ENCODE measurements at places on chromosomes 1 and 21.

DNA sequence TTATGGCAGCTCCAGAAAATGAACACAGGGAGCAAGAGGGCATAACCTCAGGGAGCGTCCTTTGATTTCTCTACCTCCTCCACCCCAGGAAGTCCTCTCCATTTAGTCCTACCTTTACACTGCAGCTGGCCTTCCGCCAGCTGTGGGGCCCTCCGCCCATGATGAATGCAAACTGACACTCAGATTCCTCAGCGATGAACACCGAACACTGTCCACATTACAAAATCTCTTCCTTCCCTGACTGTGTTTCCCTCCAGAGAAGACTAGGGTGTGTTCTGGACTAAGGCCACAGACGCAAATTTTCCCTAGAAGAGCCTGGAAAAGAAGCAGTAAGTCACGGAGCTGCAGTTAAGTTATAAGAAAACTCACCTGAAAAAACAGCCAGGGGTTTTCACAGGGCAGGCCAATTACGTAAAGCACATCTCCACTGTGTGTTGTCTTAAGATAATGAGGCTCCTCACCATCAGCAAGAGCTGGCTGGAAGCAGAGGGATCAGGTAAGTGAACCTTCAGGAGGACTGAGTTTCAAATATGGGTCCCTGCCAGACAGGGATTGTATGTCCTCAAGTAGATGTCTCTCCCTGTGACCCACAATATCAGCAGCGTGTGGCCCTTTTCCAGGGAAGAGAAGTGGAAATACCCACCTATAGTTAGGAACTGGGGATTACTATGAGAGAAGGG, 46.3 kb upstream of the ATP1B1 start:
- no peak for DNase-seq

DNA sequence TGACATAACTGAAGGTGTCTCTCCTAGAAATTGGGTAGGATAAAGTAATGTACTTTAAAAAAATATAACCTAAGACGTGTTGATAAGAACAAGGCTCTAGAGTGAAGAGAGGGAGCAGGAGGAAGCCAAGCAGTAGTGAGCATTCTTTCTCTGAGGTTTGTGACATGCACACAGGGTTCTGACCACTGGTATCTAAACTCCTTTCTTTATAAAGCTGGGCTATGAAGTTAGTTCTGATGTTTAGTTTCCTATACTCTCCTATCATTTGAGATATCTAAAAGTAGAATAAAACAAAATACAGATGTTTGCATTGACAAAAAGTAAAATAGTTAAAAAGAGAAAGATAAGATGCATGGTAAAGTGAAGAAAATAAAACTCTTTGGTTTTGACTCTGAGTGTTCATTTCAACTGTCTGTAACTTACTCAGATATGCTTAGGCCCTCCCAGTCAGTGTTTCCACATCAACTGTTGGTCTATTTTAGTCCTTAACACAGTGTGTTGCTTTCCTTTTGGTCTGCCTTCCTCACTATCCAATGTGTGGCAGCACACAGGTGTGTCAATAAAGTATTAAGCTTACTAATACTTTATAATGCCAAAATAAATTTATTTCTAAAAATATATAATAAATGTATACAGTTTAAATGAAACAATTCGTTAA, 543.5 kb downstream of the PTPRC start:
- no peak for DNase-seq

GRCh38 chr1:227934476-227935313, 13.0 kb downstream of the WNT9A start:
- no peak for DNase-seq

GRCh38 chr1:168689327-168689657, 39.7 kb downstream of the DPT start:
- DNase-seq, result no peak

DNA sequence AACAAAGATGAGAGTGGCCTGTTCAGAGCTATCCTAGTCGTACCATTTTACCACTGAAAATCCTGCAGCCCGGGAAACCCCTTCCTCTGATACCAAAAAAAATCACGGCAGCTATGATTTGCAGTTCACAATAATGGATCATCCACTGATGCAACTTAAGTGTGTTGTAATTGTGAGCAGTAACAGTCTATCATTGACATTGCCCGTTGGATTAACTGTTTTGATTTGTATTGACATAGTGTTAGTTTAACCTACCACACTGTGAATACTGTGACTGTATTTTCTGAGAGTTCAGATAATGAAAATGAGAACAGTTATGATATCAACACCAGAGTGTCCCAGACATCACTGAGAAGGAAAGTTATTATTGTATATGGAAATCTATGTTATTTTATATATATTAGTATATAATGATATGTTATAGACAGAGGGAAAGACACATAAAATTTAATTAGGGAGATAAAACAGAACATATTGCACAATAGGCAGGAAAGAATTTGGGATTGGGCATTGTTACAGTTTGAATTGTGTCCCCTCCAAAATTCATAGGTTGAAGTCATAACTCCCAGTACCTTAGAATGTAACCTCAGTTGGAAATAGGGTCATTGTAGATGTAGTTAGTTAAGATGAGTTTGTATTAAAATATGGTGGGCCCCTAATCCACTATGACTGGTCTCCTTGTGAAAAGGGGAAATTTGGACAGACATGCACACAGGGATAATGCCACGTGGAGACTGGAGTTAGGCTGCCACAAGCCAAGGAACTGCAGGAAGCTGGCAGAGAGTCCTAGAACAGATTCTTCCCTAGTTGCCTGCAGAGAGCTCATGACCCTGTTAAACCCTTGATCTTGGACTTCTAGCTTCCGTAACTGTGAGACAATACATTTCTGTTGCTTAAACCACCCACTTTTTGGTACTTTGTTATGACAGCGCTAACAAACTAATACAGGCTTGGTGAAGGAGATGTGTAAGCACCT, 54.4 kb downstream of the TLCD4 start:
- DNase-seq, result no peak

GRCh38 chr1:53589043-53589887, 130.1 kb downstream of the DMRTB1 start:
- no peak for DNase-seq

GRCh38 chr1:208303743-208304712, 59.8 kb upstream of the PLXNA2 start:
- no peak for DNase-seq

- DNase-seq, result no peak
Measured at GRCh38 chr1:164846731-164847691, 288.0 kb downstream of the PBX1 start.

DNA sequence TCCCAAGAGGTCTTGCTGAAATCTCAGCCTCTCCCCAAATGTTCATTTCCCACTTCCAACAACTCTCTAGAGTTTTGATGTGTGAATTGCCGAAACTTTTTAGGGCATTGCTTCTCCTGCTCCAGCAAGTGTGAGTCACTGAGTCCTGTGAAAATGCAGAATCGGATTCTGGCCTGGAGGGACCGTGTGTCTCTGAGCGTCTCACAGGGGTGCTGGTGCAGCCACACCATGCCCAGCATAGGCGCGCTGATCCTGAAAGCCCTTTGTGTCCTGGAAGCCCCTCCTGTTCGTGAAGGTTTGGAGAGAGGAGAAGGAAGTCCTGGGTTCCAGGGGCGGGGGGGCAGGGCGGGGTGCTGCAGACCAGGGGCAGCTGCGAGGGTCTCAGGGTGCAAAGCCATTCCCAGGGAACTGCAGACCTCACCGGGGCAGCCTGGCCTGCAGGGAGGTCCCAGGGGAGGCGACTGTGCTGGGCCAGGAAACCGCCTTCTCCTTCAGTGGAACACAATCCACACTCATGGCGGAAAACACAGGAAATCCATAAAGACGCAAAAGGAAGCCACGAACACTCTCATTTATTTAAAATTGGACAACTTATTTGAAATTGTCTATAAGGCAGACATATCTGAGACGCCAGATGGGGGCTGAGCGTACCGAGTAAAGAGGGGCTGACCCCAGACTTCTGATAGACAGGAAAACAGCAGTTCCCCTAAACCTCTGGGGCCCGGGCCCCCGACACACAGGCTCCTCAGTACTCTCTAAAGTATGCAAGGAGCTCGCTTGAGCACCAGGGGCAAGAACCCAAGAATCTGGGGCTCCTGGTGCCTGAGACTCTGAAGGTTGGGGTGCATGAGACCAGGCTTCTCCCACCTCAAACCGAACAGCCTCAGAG, 43.5 kb upstream of the ADARB1 start:
- no peak for DNase-seq

DNA sequence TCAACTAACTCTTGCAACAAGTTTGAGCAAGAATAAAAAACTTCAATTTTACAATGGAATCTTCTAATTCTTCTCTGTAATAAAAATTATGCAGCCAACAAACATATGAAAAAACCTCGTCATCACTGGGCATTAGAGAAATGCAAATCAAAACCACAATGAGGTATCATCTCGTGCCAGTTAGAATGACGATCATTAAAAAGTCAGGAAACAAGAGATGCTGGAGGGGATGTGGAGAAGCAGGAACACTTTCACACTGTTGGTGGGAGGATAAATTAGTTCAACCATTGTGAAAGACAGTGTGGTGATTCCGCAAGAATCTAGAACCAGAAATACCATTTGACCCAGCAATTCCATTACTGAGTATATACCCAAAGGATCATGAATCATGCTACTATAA, 327.5 kb upstream of the LYPLAL1 start:
- no peak for DNase-seq

DNA sequence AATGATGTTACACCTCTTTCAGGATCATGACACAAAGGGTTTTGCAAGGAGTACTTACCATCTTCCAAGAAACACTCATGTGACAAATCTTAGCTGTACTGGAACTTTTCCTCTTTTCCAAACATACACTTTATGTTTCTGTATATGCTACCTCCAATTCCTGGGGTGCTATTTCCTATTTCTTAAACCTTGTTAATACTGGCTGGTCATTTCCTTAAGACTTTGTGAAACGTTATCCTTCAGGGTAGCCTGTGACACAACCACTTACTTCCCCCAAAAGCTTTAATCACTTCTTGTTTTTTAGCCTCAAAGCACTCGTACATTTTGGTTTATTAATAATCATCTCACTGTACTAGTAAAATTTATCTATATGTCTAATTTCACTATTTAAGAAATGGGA, 39.4 kb downstream of the OR10Z1 start:
- no peak for DNase-seq

GRCh38 chr1:203649999-203650836, 23.6 kb downstream of the ATP2B4 start:
- peak; percentile 56 for DNase-seq

DNA sequence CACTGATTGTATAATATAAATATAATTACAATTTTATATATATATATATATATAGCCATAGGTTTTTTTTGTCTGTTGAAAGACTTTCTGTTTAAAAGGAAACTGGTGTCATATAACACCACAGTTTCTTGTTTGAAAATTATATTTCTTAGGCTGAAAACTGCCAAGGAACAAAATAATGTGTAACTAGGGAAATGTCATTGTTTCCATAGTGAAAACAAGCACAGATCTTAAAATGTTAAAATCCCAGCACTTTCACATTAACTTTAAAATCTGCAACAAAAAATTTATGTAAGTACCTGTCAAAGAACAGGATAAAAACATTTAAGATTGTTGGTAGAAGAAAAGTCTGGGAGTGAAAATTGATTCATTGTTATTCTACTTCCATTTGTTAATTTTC, 104.2 kb downstream of the ATP6V1G3 start:
- no peak for DNase-seq

DNA sequence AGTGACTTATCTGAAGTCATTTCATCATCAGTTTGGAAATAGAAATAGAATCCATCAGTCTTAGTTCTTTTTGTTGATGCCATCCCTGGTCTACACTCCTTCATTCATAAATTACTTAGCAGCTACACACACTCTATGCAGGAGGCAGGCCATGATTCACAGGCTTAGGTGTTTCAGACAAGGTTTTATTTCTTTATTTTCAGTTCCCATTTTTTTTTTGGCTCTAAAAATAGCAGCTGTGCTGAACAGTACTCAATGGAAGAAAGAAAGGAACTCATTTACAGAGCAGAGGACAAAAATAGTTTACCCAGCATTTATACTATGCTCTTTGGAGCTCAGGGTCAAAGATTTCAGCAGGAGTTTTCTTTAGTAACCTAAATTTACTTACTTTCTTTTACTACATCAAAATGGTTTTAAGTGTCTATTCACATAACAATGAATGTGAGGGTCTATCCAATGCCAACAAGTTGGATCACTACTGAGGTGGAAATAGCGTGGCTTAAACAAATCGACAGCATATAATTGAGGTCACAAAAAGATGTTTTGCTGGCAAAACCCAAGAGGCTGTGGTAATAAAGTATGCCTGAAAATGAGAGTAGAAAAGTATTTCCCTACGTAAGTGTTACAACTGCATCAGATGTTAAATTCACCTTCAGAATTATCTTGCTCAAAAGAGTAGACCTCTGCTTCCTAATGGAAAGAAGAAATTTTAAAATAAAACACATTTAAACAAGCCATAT, 7.7 kb downstream of the KRTAP19-8 start:
- no peak for DNase-seq

GRCh38 chr1:181587870-181588438, 104.6 kb downstream of the CACNA1E start:
- no peak for DNase-seq

- DNase-seq, result no peak
Measured at GRCh38 chr1:12372180-12372579, 142.3 kb downstream of the VPS13D start.

GRCh38 chr21:45556645-45557615, 14.7 kb upstream of the SLC19A1 start:
- DNase-seq, result peak; percentile 42

DNA sequence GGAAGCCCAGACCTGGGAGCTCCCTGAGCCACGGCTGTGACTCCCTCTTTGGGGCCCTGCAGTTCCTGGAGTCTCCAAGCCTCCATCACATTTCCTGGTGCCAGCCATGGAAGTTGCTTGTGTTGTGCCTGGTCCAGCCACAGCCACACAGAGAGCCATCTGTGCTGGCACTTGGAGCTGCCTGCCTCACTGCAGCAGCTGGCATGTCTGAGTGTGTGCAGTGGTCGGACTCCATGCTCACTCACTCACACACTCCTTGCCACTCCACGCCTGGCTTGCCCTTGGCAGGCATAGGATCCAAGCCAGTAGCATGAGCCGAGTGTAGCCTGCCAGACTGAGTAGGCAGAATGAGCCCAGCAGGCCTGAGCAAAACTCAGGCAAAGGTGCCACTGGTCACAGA, 516.3 kb upstream of the BEND5 start:
- peak; percentile 46 for DNase-seq

GRCh38 chr1:151327903-151328674, 873 bp upstream of the PI4KB start:
- peak; percentile 22 for DNase-seq
